Uterine smooth muscle cell (primary cell): ENCODE measurements at places on chromosomes 7 and 10. TPM values are rescaled to one million over a fixed set of nuclear protein-coding genes. Genes with fewer than 3 reads are reported as not detected.

CYP2C18 gene
- not detected in 2 replicates for total RNA-seq

GPR141 gene
- not detected in 2 replicates for total RNA-seq

CPXM2 gene
- total RNA-seq: under 0.01 TPM in 1 of 2 replicates, not detected in the other

WDR37 gene
- total RNA-seq: 14.6 and 22.7 TPM in 2 replicates

SFTPA1 gene
- under 0.01 TPM in 1 of 2 replicates, not detected in the other for total RNA-seq

FKBP9 gene
- 215 and 335 TPM in 2 replicates for total RNA-seq

ST8SIA6 gene
- not detected in 2 replicates for total RNA-seq

DPYSL4 gene
- 2.1 and 2.3 TPM in 2 replicates for total RNA-seq

LAMB4 gene
- total RNA-seq: under 0.01 and 0.12 TPM in 2 replicates

SFTPA2 gene
- not detected in 2 replicates for total RNA-seq

SLC29A3 gene
- 0.62 and 0.66 TPM in 2 replicates for total RNA-seq

GPRIN2 gene
- total RNA-seq: not detected in 2 replicates

SLC26A3 gene
- total RNA-seq: not detected in 2 replicates

PKD2L1 gene
- total RNA-seq: under 0.01 TPM in 1 of 2 replicates, not detected in the other

PPP1R17 gene
- total RNA-seq: under 0.01 TPM in 1 of 2 replicates, not detected in the other

MMRN2 gene
- 3.9 and 14.9 TPM in 2 replicates for total RNA-seq

STAG3 gene
- total RNA-seq: 0.62 and 1.00 TPM in 2 replicates

AOC1 gene
- total RNA-seq: not detected in 2 replicates

SLC26A5 gene
- total RNA-seq: not detected in 2 replicates

UTF1 gene
- total RNA-seq: 0.12 TPM in 1 of 2 replicates, not detected in the other

C10orf62 gene
- 0.11 and 0.37 TPM in 2 replicates for total RNA-seq

KCNIP2 gene
- total RNA-seq: 0.55 and 0.62 TPM in 2 replicates

MBL2 gene
- not detected in 2 replicates for total RNA-seq

ASB13 gene
- 9.1 and 13.5 TPM in 2 replicates for total RNA-seq

MRLN gene
- not detected in 2 replicates for total RNA-seq

NPFFR1 gene
- total RNA-seq: not detected in 2 replicates

AKR1C8 gene
- total RNA-seq: not detected in 2 replicates

CTTNBP2 gene
- 5.4 and 7.0 TPM in 2 replicates for total RNA-seq

TMEM140 gene
- total RNA-seq: 6.2 and 11.1 TPM in 2 replicates

SYNPO2L gene
- total RNA-seq: under 0.01 TPM in 1 of 2 replicates, not detected in the other

STEAP1 gene
- 32.6 and 65.6 TPM in 2 replicates for total RNA-seq

COL28A1 gene
- 0.55 and 0.87 TPM in 2 replicates for total RNA-seq

FFAR4 gene
- total RNA-seq: not detected in 2 replicates

CYP2W1 gene
- not detected in 2 replicates for total RNA-seq

CPA4 gene
- total RNA-seq: 0.77 and 8.2 TPM in 2 replicates
